ENCODE measurements at places on chromosomes 4 and X.
A peak's percentile ranks its signal among the peaks of the same experiment; 100 is the strongest.

DNA sequence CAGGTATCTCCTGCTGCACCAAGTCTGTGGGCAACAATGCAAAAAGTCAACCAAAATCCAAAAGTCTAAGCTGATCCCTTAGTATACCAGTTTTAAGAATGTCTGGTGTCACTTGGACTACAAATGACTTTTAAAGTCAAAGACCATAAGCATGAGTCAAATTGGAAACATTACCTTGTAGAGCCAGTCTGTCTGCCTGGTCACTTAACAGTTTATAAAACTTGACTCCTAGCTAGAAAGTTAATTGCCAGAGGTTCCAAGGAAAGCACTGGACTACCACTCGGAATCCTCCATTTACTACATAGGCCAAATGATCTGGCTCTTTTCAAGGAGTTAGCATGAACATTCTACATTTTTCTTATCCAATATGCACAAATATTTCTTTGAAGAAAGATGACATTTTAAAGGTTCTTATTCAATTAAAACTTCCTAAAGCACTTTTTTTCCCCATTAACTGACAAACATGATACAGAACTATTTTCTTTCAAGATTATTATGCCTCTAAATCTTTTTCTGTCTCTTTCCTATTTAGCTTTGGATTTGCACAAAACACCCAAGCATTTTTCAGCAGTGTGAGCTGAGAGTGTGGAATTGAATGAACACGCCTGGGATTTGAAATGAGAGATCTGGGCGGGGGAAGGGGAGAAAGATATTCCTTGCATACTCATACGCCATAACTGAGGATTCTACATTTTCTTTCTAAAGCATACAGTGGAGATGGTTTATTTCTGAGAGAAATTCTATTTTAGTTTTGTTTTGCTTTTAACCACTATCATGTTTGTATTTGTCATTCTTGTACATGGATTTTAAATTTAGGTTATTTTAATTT is 188.4 kb downstream of the SHROOM3 start:
- no peak overlapping the region for H3K27ac ChIP-seq
- H3K36me3 ChIP-seq, result no peaks in the 10 kb centered on the region
- peaks cover 28% of the 10 kb centered on the region for H3K27me3 ChIP-seq

DNA sequence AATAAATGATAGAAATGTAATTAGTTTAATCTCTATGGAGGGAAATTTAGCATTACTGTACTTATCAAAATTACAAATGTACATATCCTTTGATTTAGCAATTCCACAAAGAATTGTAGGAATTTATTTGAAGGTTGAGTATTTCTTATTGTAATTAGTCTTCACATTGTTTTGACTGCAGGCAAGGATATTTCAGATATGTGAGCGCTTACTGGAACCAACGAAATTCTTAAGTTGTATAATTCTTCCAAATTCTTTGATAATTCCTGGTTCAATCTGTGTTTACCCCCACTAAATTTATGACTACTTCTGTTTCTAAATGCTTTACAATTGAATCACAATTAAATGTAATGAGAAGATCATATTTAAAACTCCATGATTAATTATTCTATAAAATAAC is 26.9 kb upstream of the WWC2 start:
- ATAC-seq, result no peak
- H3K27me3 ChIP-seq, result peaks cover 15% of the 10 kb centered on the region
- no peaks in the 10 kb centered on the region for H3K4me1 ChIP-seq
- H3K36me3 ChIP-seq, result no peaks in the 10 kb centered on the region

DNA sequence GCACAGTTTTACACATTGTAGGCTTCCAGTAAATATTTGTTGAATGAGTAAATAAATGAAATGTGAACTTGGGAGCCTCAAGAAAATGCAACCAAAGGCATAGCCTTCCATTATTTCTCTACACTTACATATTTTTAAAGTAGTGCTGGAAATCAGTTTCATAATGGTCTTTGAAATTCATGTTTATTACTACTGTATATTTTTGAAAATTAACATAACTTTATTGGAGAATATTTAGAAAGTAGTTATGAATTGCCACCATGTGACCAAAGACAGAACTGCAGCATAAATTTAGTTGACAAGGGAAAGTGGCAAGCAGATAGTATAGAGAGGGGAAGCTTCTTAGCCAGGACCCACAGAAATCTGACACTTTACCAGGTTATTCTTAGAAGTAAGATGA is 6.4 kb downstream of the TCEAL8 start:
- no peak overlapping the region for H3K27ac ChIP-seq
- ATAC-seq, result no peak
- peaks cover 9% of the 10 kb centered on the region for H3K36me3 ChIP-seq
- H3K27me3 ChIP-seq, result no peaks in the 10 kb centered on the region
- no peak overlapping the region for H3K4me3 ChIP-seq

DNA sequence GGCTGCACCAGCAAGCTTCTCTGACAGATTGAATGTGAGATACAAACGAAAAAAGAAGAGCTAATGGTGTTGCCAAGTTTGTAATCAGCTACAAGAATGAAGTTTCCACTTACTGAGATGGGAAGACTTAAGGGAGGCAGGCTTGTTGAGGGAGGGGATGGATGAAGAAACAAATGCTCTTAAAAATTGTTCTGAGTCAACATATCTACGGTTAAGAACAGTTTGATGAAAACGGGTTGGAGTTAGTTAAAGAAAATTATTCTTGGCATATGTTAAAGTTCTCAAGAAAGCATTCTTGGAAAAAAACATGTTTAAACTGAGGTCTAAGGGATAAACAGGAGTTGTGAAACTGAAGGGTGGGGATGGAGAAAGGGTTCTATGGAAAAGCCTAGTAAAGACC is 816.3 kb upstream of the HS3ST1 start:
- H3K27me3 ChIP-seq, result no peaks in the 10 kb centered on the region
- H3K4me3 ChIP-seq, result no peak overlapping the region
- ATAC-seq, result no peak
- no peaks in the 10 kb centered on the region for H3K4me1 ChIP-seq

- H3K4me1 ChIP-seq, result peaks cover 4% of the 10 kb centered on the region
- H3K36me3 ChIP-seq, result peaks cover 33% of the 10 kb centered on the region
- H3K27me3 ChIP-seq, result no peaks in the 10 kb centered on the region
- peak; percentile 1 for ATAC-seq
- H3K27ac ChIP-seq, result peak overlapping the region; percentile 99
Measured at GRCh38 chrX:40174854-40175510, 77.2 kb upstream of the BCOR start.

- H3K4me3 ChIP-seq, result no peak overlapping the region
- ATAC-seq, result no peak
- H3K4me1 ChIP-seq, result no peaks in the 10 kb centered on the region
- H3K27me3 ChIP-seq, result peaks cover 16% of the 10 kb centered on the region
- no peak overlapping the region for H3K27ac ChIP-seq
Measured at GRCh38 chr4:148934926-148935578, 492.8 kb upstream of the NR3C2 start.

- no peak overlapping the region for H3K4me3 ChIP-seq
- no peak overlapping the region for H3K27ac ChIP-seq
- no peaks in the 10 kb centered on the region for H3K4me1 ChIP-seq
- H3K36me3 ChIP-seq, result no peaks in the 10 kb centered on the region
- ATAC-seq, result no peak
Measured at GRCh38 chrX:139078342-139078741, 366.8 kb upstream of the FGF13 start.

GRCh38 chrX:12971282-12972003 is 3.5 kb upstream of the TMSB4X start:
- H3K27ac ChIP-seq, result peak overlapping the region; percentile 96
- no peaks in the 10 kb centered on the region for H3K27me3 ChIP-seq
- peaks cover 9% of the 10 kb centered on the region for H3K4me1 ChIP-seq
- peak overlapping the region; percentile 98 for H3K4me3 ChIP-seq
- H3K36me3 ChIP-seq, result peaks cover 55% of the 10 kb centered on the region
- ATAC-seq, result peak; percentile 27

DNA sequence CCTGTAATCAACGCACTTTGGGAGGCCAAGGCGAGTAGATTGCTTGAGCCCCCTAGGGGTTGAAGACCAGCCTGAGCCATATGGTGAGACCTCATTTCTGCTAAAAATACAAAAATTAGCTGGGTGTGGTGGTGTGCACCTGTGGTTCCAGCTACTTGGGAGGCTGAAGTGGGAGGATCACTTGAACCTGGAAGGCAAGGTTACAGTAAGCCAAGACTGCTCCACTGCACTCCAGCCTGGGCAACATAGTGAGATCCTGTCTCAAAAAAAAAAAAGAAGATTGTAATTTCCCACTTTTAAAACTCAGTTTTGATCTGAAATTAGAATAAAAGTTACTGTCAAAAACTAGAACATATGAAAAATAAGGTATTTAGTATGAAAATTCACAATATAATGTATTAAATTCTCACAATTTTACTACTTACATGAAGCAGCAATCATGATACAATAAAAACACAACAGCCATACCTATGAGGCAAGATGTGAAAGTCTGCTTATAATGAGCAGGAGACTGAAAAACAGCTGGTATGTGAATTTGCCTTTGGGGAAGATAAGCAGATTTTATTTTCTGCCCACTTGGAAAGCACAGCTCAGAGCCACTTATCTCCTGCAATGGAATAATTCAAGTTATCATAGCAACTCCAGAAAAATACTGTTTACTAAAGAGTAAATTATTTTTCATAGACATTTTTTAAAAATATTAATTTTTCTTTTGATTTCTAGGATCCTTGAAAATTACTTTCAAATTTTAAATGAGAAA is 50.6 kb downstream of the ZGRF1 start:
- no peaks in the 10 kb centered on the region for H3K27me3 ChIP-seq
- peaks cover 35% of the 10 kb centered on the region for H3K36me3 ChIP-seq
- no peak overlapping the region for H3K4me3 ChIP-seq
- no peak overlapping the region for H3K27ac ChIP-seq
- H3K4me1 ChIP-seq, result no peaks in the 10 kb centered on the region
- ATAC-seq, result no peak

DNA sequence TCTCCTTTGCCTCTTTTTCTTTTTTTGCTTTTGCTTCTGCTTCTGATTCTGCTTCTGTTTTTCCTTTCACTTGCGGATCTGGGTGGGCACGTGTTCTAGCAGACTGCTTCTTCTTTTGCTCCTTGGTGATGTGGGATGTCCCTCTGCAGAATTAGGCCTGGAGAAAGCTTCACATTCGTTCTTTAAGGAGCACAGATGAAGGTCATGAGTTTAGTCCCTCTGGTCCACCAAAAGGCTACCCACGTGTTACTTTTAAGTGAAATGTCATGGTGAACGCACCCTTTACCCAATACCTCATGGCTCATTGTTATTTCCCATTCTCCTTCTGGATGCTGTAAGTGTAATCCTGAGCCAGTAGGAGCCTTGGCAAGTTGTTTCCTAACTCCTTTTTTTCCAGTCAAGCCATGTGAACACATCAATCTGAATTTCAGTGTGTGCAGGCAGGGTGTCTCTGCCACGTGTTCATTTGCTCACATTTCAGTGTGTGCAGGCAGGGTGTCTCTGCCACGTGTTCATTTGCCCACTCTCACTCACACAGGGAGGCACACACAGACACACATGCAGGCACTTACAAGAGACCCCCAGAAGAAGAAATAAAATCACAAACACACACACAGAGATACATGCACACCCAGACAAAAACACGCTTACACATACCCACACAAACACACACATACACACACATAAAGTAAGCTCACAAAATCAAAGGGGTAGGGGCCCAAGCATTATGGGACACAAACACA is 36.9 kb downstream of the NBDY start:
- H3K27ac ChIP-seq, result peak overlapping the region; percentile 93
- no peak for ATAC-seq
- H3K4me3 ChIP-seq, result peak overlapping the region; percentile 88
- H3K27me3 ChIP-seq, result no peaks in the 10 kb centered on the region
- peaks cover 37% of the 10 kb centered on the region for H3K4me1 ChIP-seq

DNA sequence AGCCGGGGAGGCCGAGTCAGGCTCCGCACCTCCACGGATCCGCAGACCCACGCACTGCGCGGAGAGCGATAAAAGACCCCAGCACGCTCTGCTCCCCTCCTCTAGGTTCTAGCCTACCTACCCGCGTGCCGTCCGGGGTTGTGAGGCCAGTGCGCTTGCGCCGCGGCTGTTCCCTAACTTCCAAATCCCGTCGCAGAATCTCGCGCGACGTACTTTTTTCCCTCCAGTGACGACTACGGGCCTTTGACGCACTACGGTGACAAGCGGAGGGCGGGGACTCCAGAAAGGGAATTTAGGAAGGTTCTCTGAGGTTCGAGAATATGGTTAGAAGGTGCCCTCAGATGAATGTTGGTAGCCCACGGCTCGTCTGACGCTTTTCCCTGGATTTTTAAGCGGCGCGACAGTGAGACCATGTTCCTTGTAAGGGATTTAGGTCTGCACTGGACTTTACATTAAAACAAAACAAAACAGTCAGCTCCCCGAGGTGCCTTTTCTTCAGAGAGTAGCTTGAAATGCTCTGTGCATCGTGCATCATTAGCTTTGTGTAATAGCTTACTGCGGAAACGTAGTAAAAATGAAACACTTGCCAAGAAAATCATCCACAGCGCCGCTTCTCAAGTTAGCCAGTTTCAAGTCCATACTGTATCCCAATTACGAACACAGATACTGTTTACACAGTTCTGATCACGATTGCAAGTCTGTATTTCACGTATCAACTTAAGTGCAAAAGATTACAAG is at the start of gene NKRF:
TSS of gene NKRF (minus strand) at position 145 of the 738 bp plus-strand sequence.
- H3K4me3 ChIP-seq, result peak within 1 kb of the TSS; percentile 95
- H3K27me3 ChIP-seq, result no peaks in the 10 kb centered on the region
- peak; percentile 88 for ATAC-seq
